Forelimb muscle (tissue), 1 donor: ENCODE measurements at places on chromosomes 13 and 19. TPM values are rescaled to one million over a fixed set of nuclear protein-coding genes. Genes with fewer than 3 reads are reported as not detected.

GRCh38 chr13:111561091-111561781, 240.8 kb downstream of the TEX29 start:
- DNase-seq: no peak

DNA sequence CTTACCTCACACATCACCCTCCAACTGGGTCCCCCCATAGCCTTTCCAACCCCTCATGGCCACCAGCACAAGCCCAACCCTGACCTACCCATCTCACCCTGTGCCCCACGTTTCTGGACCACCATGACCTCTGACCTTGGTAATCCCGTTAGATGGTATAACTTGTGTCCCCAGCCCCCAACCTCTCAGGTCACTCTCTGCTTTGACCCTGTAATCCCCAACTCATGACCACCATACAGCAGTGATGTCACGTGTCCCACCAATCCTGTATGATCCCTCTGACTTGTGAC, 8.5 kb downstream of the KLC3 start:
- no peak for DNase-seq

DNA sequence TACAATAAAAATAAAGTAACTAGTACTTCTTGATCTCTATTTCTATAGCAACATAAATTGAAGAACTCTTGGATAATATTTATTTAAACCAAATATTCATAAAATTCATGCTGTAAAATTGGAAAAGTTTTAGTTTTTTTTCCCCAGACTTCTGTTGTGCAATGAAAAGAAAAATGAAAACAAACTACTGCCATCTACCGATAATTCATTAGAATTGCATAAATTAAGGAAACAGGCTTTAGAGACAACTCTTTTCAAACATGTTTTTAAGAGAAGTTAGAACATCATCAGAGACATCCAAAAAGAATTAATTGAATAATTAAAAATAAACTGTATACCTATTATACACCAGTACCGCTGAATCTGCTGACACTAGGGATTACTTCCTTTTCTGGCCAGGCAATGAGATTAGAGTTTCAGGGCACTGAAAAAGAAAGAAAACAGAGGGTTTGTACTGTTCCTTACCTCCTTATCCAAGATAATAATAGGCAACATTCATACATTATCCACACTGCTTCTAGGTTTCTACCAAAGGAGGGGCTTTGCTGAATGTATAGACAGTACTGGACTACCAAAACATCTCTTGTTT, 4.9 kb downstream of the CCDC122 start:
- DNase-seq: no peak

DNA sequence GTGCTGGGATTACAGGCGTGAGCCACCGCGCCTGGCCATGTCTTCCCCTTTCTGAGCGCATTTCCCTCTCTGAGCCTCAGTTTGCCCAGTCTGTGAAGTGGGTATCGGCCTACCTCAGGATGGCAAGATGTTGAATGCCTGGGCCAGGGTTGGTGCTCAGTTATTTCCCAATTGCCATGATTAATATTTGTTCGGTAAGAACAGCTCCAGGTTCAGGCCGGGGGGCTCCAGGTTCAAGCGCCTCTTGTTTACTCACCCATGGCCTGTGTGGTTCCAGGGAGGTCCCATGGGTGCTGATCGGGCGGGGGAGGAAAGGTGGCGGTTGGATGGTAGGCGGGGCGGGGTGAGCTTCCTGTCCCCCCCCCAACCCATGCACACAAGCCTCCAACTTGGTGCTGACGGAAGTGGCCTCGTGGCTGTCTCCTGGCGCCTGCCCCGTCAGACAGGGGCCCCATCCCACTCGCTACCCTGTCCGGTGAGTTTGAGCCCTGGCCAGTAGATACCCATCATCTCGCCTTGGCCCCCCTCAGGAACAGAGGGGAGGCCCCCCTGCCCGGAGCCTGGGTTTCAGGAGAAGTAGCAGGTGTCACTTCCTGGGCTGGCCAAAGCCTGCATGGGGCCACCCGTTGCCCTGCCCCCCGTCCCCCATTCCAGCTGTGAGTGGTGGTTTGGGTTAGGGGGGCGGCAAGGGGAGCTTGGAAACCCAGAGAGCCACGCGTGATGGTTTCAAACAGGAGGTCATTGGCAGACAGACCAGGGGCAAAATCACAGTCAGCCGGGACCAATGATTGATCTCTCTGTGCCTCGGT, at the start of gene FCHO1:
Gene FCHO1 (plus strand): TSS at position 375 of the 809 bp plus-strand sequence. CDS start 3,688 bp downstream, outside the sequence.
- no peak for DNase-seq

ATCAY gene
- 1.2 TPM for polyA plus RNA-seq

DNA sequence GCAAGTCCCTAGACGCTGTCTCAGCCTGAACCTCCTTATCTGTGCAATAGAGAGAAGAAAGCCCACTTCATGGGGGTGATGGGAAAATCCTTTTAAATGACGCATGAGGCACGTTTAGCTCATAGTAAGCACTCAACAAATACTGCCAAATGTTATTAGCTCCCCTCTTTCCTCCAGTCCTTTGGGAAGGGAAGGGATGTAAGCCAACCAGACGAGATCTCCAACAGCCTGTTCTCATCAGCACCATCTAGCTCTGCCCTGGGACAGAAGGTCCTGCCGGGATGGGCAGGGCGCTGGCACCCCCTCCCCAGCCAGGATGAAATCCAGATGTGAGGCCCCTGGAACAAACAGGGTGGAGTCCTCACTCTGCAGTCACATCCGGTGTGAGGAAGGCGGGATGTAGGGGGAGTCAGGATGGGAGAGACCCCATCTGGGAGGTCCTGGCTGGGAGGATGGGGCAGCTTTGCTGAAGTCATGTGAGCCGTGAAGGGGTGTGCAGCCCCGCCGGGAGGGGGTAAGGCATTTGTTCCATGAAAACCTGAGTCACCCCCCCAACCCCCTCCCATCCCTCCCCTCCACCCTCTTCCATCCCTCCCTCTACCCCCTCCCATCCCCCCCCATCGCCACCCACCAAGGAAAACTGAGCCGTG, 4.6 kb downstream of the S1PR2 start:
- peak; percentile 89 for DNase-seq

ZNF583 gene
- polyA plus RNA-seq: 6.2 TPM

- no peak for DNase-seq
These were observed 1608.8 kb downstream of the OLFM4 start for GRCh38 chr13:54637366-54637765.

SMAD9 gene
- 13.3 TPM for polyA plus RNA-seq

DNA sequence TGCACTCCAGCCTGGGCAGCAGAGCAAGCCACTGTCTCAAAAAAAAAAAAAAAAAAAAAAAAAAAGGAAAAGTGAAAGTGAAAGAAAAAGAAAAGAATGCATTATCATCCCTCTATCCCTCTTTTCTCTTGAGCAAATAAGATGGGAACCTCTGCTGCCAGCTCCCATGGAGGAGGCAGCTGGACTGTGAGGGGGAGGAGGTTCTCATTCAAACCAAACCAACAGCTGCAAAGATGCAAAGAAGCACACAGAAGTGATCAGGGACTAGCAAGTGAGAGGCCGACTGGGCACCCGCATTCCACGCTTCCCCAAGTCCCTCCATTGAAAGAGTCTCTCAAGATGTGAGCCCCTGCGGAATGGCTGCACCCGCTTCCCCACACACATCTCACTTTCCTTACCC, 63.5 kb downstream of the TSHZ3 start:
- peak; percentile 22 for DNase-seq

DNA sequence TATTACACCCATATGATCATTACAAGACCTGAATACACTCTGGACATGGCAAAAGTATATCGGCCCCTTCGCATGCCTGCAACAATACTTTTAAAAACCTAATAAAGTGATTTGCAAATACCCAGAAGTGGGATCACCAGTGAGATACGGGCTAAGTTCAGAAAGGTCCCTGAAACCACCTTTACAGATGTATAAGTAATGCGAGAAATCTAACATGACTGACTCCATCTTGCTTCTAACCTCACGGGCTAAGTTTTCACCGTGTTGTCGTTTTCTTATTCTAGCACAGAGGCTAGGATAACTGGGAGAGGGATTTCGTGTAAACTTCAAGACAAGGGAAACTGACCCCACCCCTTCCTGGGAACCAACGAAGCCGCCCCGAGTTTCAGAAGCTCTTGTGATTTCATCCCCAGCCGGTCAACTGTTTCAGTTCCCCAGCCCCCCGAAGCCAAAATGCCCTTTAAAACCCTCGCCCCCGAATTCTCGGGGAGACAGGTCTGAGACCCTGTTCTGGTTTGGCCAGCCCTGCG, 703 bp downstream of the NEK3 start:
- no peak for DNase-seq

DNA sequence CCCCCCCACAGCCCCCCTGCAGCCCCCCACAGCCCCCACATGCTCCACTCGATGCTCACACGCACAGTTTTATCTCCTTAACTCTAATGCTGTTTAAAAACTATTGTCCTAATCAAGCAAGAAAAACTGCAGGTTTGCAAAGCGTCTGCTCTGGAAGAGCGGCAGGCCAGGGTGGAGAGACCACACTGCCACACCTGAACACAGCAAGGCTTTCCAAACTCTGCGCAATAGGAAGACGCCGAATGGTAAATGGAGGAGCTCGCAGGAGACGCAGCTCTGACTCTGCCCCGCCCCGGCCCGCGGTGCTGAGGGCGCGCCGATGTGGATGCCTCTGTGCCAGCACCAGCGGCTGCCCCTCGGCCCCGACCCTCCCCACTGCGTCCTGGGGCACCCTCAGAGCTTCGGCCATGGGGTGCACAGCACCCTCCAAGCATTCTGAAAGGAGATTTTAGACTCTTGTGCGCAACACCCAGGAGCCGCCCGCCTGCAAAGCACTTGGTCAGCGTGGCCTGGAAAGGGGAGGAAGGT, 32.4 kb downstream of the RASA3 start:
- no peak for DNase-seq

GRCh38 chr19:29781386-29782259, 30.2 kb upstream of the CCNE1 start:
- DNase-seq: no peak

CYP2A6 gene
- 0.29 TPM for polyA plus RNA-seq

DNA sequence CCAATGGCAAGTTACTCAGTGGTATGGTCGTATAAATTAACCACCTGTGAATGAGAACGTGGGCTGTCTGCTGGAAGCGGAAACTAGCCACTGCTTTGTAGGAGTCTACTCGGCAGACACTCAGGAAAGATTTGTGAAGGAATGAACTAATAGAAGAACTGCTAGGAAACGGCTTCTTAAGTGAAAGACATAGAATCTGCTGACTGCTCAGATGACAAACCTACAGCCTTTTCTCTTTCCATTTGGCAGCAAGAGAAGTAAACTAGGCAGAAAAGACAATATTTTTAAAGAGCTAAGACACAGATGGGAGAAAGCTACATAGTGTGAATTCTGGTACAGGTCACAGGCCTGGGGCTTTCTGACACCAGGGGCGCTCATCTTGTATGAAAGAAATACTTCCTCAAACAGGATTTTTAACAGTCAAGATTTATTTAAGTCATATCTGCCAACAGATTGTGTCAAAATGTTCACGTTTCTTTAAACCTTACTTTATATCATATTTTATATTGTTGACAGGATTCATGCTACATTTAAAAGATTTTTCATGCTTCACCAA, 78.4 kb downstream of the MIPEP start:
- no peak for DNase-seq

DNA sequence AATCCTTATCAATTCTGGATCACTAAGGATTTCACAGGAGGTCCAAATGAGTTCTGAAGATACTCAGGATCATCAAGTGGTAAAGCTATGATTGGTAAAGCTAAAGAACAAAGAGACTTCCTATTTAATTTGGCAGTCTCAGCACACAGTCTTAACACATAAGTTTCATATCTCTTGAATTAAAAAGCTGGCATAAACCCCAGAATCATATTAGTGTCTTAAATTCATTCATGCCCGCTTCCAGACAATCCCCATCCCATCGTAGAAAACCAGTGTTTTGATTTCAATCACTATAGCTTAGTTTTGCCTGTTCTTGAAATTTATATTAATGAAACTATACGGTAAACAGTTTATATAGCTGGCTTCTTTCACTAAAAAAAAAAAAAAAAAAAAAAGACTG, 278.7 kb downstream of the DIAPH3 start:
- DNase-seq: no peak

DNA sequence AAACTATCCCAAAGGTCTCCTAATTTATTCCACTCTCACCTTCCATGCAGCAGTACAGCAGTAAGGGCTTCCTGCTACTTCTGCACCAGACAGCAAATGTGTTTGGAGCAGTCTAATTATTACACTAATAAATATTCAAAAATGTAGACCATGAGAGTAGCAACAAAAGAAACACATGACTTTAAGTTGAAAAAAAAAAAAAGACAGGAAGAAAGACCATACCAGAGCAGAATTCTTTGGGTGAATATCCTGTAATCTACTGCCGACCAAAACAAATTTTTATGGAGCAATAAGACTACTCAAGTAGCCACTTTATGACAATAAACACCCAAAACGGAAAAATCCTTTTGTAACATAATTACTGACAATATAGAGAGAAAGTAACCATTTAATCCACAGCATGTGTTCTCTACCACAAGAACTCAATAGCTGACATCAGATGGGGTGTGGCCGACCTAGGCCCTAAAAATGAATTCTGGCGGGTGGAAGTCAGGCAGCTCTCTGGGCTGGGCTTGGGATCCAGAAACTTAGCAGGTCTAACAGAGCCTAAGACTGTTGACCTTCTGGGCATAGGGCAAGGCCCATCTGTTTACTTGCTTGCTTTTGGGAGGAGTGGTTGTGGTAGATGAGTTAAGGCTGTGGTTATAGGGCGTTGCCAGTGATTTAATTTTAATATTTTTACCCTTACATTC, 4.6 kb downstream of the KLF12 start:
- DNase-seq: no peak

SOX21 gene
- 0.05 TPM for polyA plus RNA-seq

SCEL gene
- not detected for polyA plus RNA-seq

METTL21C gene
- 17.6 TPM for polyA plus RNA-seq

GRCh38 chr19:10776900-10777650, 58.9 kb downstream of the TMED1 start:
- DNase-seq: no peak

- no peak for DNase-seq
These were observed 512.8 kb upstream of the MIR17HG start for GRCh38 chr13:90834700-90835099.
